T-cell (primary cell): ENCODE measurements at places on chromosomes 6 and 20. TPM values are rescaled to one million over a fixed set of nuclear protein-coding genes. Genes with fewer than 3 reads are reported as not detected.

Gene XKR7
- total RNA-seq, result not detected

Gene MUCL3
- not detected for total RNA-seq

- no peak for DNase-seq
Observed at GRCh38 chr6:17305219-17306001, 24.2 kb downstream of the RBM24 start.

DNA sequence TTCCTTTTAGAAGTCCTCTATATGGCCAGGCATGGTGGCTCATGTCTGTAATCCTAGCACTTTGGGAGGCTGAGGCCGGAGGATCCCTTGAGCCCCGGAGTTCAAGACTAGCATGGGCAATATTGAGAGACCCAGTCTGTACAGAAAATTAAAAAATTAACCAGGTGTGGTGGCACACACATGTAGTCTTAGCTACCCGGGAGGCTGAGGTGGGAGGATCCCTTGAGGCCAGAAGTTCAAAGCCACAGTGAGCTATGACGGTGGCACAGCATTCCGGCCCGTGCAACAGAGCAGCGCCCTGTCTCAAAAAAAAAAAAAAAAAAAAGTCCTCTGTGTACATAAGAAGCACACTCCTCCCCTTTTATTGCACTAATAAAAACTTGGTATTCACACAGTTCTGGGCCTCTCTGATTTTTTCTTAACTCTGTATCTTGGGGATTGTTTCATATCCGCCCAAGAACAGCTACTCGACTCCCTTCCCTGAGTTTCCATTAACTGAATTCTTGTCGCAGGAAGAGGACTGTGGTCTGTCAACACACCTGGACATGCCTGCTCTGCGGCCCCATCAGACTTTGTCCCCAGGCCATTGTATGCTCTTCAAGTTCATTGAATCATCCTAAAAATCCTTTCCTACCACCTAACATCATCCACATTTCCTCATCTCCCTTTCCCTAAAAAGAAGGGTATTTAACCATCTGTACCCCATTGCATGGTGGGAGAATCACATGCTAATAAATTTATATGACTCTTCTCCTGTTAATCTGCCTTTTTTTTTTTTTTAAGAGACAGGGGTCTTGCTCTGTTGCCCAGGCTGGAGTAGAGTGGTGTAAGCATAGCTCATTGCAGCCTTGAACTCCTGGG lies 25.9 kb upstream of the PPP1R3G start:
- DNase-seq, result no peak

GRCh38 chr6:157476797-157477196 lies 95.8 kb downstream of the ZDHHC14 start:
- no peak for DNase-seq

DNA sequence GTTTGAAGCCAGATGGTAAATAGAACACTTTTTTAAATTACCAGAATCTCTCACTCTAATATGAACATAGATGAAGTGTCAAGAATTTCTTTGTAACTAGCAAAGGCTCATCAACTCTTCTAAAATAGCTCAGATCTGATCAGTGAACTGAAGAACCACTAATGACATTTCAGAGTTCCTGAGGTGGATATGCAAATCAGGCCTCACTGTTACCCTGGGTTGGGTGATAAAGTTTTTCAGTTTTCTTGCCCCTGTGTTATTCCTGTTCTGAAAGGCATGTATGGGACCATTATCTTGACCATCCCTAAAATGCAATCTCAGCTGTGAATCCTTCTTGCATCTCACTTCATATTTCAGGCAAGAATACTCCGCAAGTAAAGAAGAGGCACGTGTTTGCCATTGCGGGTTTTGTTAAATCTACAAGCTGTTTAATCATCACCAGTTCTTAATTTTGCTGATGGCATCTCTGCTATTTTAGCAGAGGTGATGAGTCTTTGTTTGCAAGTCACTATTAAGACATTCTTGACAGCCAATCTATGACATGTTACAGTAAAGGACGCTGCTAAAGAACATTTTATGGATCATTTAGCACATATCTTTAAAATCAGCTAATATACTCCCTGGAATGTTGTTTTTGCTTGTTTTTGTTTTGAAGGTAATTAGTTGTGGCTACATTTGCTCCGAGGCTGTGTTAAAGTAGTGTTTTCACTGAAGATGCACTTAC lies 47.9 kb downstream of the KHDC1L start:
- DNase-seq, result no peak

Gene DAAM2
- total RNA-seq, result not detected

DNA sequence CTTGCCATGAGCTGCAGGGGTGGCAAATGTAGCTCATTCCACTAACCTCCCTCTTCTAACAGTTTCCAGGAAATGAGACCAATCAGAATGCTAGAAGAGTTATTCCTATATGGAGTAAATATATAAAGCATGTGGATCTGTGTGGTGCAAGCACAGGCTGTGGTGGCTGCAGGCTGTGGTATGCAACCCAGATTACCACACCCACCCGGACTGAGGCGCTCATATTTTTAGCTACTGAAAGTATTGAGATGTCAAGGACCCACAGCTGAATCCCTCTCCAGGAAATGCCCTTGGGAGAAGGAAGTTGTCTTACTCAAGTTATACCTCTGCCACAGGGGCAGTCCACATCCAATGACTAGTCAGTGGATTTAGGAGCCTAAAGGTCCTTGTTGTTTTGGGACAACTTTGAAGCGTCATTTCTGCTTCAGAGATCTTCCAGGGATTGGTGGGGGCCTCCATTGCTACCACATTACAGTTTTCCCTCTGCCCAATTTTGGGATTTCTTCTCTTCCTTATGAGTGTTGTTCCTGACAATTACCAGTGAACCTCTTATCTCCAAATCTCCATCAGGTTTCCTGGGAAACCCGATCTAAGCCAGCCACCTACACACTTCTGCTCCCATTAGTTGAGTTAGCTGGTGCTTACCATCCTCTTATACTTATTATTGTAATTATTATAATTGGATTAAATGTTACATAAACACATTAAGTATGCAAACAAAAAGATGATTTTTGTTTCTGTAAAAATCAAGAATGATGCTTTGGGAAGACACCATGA lies 12.1 kb upstream of the REPS1 start:
- no peak for DNase-seq
